ENCODE measurements at places on chromosomes 4 and X. TPM values are rescaled to one million over a fixed set of nuclear protein-coding genes. Genes with fewer than 3 reads are reported as not detected.

ARMCX1 gene
- 18.8 TPM for total RNA-seq

SOX3 gene
- total RNA-seq = not detected

MAGEE2 gene
- not detected for total RNA-seq

HHIP gene
- total RNA-seq = 172 TPM

GPR173 gene
- 0.56 TPM for total RNA-seq

IRF2 gene
- 53.3 TPM for total RNA-seq

ALB gene
- total RNA-seq = 2.3 TPM

DNA sequence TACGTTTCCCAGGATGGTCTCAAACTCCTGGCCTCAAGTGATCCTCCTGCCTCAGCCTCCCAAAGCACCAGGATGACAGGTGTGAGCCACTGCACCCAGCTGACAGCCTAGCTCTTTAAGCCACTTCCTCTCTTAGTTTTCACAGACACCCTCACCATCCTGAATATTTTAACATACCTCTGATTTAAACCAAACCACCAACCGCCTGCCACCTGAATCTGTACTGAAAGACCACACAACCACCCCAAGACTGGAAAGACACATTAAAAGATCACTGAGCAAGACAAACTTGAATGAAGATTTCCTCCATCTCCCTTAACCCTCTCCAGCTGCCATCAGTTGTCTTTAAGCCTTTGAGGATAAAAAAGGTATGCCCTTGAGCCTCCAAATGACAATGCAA, 110.6 kb downstream of the SH3KBP1 start:
- DNase-seq = no peak

- DNase-seq = no peak
Measured at GRCh38 chrX:66553973-66554372, 84.9 kb downstream of the EDA2R start.

DNA sequence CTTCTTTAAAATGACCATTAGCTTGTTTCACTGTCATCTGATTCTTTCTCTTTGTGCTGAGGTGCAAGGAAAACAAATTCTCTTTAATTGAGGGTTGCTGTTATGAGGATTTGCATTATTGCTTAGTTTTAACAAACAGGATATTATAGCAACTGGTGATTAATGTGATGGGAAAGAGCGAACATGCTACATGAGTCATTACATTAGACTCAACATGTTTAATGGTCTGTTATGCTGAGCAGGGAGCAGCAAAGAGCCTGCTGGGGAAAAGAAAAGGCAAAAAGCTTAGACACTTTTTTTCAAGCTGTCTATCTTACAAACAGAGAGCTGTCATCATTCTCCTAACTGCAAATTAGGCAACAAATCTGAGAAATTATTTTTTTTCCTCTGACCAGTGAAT, 230.5 kb upstream of the LCORL start:
- DNase-seq = no peak

GRCh38 chrX:150018931-150019361, 80.7 kb upstream of the EOLA2 start:
- DNase-seq = no peak

- no peak for DNase-seq
Measured at GRCh38 chrX:34343001-34343400, 210.9 kb upstream of the FAM47A start.

- DNase-seq = no peak
Measured at GRCh38 chrX:41733939-41734338, 10.0 kb downstream of the GPR82 start.

DNA sequence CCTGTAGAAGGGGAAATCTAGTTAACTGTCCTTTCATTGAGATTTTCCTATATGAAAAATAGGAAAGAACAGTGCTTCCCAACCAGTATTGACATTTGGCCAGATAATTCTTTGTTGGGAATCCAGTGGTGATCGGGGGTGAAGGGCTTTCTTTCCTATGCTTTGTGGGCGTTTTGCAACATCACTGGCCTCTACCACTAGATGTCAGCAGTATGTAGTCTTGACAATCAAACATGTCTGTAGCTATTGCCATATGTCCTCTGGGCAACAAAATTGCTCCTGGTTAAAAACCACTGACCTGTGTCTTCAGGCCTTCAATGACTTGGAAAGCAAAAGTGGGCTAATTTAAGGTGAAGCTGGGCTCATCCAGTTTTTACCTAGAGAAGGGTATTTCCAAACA, 658.5 kb downstream of the DACH2 start:
- DNase-seq = no peak

DNA sequence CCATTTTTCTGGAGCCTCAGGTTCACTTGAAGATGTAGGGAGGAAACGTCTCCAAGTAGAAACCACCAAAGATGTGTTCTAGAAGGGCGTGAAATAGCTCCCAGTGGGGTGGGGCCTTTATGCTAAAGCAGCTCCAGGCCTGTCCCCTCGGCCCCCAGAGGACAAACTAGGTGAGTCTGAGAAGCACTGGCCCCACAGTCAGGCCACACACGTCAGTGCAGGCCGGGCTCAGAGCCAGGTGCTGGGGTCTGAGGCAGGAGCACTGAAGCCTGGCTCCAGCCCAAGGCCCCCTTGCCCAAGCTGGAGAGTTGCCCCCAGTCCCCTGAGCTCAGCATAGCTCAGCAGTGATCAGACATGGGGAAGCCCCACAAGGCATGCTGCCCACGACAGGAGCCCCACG, 95.4 kb upstream of the PSAPL1 start:
- DNase-seq = no peak

DNA sequence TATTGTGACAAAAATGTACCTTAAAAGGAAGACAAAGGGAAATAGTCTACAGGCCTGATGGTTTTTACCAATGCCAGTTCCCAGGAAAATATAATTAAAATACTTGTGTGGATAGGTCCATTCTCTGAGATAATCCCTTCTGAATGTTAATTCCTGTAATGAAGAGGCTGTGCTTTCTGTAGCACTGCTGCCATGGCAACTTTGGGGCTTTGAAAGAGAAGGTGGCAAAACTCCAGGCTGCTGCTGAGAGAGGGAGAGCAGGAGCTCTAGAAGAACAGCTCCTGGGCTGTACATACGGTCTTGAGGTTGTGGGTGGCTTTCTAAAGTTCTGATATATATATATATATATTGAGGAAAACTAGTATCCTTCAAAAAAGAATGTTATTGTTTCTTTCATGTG, 125.4 kb downstream of the PDLIM5 start:
- DNase-seq = no peak

- no peak for DNase-seq
Measured at GRCh38 chr4:109419679-109420078, 13.9 kb upstream of the SEC24B start.

DNA sequence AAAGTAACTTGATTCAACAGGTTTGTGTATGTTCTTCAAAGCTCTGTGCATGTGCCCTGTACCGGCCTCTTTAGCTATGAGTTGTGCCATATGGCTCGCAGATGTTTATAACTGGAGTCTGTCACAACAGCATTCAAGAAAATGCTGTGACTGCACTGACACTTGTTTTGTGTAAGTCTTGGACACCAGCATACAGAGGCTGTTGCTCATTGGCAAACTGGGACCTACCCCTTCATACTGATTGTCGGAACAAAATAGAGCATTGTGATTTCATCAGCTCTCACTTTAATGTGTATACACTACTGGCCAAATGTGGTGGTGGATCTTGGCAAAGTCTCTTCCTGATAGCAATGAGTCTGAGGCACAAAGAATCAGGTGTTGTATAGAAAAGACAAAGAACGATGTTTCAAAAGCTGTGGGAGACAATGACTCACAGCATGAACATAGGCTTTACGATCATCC, 133.9 kb downstream of the EGF start:
- DNase-seq = no peak

- DNase-seq = peak; percentile 55
Measured at GRCh38 chrX:104565791-104566680, at the start of gene IL1RAPL2. Gene IL1RAPL2 (plus strand): TSS chrX:104566199.

DNA sequence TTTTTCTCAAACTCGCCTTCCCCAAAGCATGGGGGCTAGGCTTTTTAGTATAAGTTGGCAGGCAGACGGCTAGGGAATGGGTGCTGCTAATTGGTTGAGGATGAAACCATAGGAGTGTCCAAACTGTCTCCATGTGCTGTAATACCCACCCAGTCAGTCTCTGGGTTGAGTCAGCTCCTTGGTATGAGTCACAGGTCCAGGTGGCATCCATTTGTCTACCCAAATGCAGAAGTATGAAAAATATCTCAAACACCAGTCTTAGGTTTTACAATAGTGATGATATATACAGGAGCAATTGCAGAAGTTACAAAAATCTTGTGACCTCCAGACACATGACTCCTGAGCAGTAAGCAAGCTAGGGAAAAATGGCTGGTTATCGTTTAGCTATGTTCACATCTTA, 27.4 kb upstream of the CCSER1 start:
- no peak for DNase-seq

DNA sequence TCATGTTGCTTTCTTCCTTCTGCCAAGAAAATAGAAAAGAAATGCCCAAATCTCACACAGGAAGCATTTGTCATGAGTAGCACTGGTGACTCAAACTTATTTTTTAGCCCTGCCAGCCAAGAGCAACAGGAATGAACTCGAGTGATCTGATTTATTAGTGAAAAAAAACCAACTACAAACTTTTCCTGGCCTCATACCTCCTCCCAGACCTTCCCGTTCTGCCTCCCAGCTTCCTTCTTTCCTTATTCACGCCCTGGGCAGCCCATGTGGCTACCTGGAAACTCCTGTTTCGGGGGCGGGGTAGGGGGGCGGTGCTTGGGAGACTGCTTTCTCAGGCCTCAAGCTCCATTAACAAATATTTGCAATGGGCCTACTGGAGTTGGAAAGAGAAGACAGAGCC, 178.5 kb downstream of the NHS start:
- DNase-seq = no peak

GRCh38 chrX:54116391-54116790, 66.7 kb downstream of the FAM120C start:
- DNase-seq = no peak

GRCh38 chr4:29553846-29554245, 1166.3 kb upstream of the PCDH7 start:
- no peak for DNase-seq

DNA sequence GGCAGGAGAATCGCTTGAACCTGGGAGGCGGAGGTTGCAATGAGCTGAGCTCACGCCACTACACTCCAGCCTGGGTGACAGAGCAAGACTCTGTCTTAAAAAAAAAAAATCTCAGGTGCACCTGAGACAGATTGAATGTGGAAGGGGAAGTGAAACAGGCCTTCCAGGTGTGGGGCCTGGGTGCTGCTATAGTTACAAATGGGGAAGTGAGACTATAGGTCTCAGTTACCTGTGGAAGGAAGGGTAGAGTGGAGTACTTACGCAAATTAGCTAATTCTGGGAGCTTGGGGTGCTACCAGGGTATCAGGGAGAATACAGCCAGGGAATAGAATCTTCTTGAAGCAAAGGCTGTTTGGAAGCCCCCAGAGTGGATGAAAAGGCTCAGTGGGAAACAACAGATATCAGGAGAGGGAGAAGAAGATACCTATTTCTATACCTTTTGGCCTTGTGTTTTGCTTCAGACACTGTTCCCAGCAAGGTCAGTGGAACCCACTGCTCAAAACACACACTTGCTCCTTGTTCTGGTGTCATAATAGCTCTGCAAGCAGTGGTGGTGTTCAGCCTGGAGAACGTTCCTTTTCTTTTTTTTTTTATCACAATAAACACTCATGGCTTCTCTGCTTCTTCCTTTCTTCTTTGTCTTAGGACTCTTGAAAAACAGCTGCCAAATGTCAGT, 7.0 kb downstream of the CD38 start:
- DNase-seq = no peak

DNA sequence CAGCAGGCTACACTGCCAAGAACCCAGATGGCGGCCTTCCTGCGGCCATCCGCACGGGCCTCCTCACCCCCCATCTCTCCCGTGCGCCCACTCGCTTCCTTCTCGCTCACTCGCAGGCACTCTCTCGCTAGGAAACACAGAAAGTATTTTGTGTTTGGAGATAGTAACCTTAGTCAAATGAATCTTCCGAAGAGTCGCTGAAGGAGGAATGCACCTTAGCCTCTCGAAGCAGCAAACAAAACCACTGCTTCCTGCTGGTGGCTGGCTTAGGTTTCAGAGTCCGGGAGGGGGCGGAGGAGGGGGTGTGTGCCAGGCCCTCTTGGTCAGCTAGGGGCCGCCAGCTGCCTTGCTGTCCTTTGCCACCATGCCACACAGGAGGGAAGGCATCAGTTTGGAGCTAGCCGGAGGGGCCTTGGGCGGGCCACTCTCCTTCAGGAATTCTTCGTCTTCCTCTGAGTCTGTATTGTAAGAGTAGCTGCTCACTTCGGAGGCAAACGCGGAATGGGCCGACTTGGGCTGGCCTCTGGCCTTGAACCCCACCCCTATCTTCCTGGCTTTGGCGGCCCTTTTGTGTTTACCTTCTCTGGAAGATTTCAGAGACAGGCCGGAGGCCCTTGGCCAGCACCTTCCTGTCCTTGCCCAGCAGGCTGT, 73.2 kb upstream of the UCP1 start:
- DNase-seq = peak; percentile 56

GRCh38 chr4:158314756-158315487, 104.6 kb downstream of the TMEM144 start:
- DNase-seq = no peak

GRCh38 chr4:15765910-15766697, 12.0 kb upstream of the CD38 start:
- DNase-seq = no peak

DNA sequence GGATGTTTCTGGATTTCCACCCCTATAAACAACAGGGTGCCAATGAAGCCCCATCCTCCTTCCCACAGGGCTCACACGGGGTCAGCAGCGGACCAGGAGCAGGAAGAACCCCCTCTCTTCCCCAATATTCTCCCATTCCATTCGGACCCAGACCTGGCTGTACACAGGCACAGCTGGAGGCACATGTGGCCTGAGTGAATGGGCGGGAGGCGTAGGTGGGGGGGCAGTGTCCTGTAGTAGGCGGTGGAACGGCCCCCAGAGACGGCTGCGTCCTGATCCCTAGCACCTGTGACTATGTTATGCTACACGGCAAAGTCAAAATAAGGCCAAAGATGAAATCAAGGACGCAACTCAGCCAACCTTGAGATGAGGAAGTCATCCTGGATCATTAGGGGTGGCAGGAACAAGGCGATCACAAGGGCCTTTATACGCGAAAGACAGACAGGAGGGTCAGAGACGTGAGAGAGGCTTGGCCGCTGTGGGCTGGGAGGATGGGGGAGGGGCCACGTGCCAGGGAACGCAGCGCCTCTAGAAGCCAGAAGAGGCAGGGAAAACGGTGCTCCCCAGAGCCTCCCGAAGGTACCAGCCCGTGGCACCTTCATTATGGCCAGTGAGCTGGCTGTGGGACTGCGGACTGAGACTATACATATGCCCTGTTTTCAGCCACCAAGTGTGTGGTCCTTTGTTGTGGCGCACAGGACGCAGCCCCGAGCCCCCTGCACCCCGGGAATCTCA, 75.6 kb downstream of the WFS1 start:
- peak; percentile 14 for DNase-seq

Measured in lower lobe of right lung (tissue), 2 donors.